ENCODE measurements at places on chromosomes 12 and 14.

DNA sequence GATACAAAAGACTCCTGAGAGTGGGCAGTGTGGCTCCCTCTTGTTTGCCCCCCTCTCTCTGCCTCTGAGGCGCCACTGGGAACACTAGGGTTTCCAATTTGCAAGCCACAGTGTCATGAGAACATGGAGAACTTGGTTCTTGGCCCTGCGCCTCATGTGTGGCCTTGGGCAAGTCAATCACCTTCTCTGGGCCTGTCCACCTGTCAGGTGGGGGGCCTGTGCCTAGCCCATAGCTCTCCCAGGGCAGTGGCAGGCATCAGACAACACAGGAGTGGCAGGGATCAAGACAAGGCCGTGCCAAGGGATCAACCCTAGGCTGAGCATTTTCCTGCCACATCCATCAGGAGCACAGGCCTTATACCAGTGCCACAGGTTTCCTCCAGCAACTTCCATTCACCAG lies 185.3 kb downstream of the CALM1 start:
- H3K27ac ChIP-seq, result no peak overlapping the region
- H3K4me3 ChIP-seq, result no peak overlapping the region
- no peaks in the 10 kb centered on the region for H3K27me3 ChIP-seq
- no peaks in the 10 kb centered on the region for H3K4me1 ChIP-seq
- H3K36me3 ChIP-seq, result no peaks in the 10 kb centered on the region

- H3K27me3 ChIP-seq, result no peaks in the 10 kb centered on the region
- no peak overlapping the region for H3K27ac ChIP-seq
- H3K4me3 ChIP-seq, result no peak overlapping the region
- DNase-seq, result no peak
These were observed 249.0 kb downstream of the AACS start for GRCh38 chr12:125314051-125314755.

DNA sequence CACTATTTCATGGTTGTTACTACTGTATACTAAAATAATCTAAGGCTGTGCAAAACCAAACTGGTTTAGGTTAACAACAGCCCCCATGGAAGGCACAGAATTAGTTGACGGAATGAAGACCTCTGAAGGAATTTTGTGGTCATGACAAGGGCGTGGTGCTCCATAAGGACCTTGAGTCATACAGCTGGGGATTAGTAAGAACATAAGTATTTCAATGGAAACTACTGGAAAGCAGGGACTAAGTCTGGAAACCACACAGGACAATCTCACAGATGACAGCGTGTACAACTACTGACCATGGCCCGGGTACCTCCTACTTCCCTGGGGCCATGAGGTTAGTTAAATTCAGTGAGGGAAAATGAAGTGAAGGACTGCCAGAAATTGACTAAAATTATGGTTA lies 98.5 kb upstream of the PLEKHA5 start:
- no peaks in the 10 kb centered on the region for H3K36me3 ChIP-seq
- H3K27ac ChIP-seq, result no peak overlapping the region
- peaks cover 18% of the 10 kb centered on the region for H3K4me1 ChIP-seq
- H3K27me3 ChIP-seq, result no peaks in the 10 kb centered on the region

DNA sequence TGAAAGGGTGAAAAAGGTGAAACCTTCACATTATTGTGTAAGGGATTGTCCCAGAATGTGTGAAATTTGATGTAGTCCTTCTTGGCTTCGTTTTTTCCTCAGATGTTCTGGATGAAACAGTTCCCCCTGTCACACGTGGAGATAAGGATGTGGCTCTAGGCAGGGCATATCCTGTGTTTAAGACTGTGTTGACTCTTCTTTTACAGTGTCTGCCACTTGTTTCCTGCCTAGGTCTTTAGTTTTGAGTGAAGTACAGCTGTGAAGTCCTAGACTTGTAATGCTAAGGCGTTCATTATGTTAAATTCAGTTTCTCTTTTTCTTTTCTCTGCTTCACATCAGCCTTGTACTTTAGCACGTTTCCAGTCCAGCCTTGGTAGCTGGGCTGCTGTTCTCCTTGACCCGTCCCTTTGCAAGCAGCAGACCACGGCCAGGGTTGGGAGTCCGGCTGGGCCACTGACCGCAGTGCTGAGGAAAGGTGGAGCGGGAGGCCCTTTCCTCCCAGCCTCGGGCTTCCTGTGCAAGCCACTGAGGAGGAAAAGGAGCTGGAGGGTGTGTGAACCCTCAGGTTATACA lies 59.1 kb downstream of the RASSF3 start:
- H3K4me3 ChIP-seq, result no peak overlapping the region
- peaks cover 91% of the 10 kb centered on the region for H3K4me1 ChIP-seq
- no peak for DNase-seq
- H3K27ac ChIP-seq, result peak overlapping the region; percentile 57
- H3K36me3 ChIP-seq, result no peaks in the 10 kb centered on the region

GRCh38 chr12:2035431-2036055 lies 17.2 kb upstream of the CACNA1C start:
- DNase-seq, result no peak
- no peak overlapping the region for H3K27ac ChIP-seq

DNA sequence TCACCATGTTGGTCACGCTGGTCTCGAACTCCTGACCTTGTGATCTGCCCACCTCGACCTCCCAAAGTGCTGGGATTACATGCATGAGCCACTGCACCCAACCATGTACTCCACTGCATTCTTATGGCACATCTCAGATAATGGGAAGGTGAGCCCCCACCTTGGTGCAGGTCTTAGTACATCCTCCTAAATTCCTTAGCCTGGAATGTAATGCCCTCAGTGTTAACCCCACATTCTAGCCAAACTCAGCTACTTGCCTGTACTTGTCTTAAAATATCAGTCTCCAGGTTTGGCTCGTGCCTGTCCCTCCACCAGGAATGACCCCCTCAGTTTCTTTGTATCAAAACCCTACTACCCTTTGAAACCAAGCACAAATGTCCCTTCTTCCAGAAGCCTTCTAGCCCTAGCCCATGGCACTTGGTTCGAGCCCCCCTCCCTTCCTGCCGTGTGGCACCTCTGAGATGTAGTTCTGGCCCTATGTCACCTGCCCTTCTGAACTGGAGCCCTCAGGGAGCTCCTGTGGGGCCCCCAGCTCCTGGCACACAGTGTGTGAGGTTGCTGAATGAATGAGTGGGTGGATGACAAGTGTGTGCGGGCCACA lies 8.4 kb downstream of the KCNH3 start:
- H3K36me3 ChIP-seq, result no peaks in the 10 kb centered on the region
- H3K4me1 ChIP-seq, result peaks cover 3% of the 10 kb centered on the region
- DNase-seq, result no peak
- H3K27me3 ChIP-seq, result no peaks in the 10 kb centered on the region
- no peak overlapping the region for H3K4me3 ChIP-seq

- no peaks in the 10 kb centered on the region for H3K36me3 ChIP-seq
- DNase-seq, result no peak
- H3K27ac ChIP-seq, result no peak overlapping the region
These were observed 31.4 kb downstream of the DCP1B start for GRCh38 chr12:1972856-1973317.

GRCh38 chr14:90649083-90649482 lies 167.1 kb downstream of the TTC7B start:
- no peaks in the 10 kb centered on the region for H3K27me3 ChIP-seq
- H3K4me1 ChIP-seq, result peaks cover 25% of the 10 kb centered on the region
- no peak for DNase-seq
- H3K4me3 ChIP-seq, result no peak overlapping the region
- no peak overlapping the region for H3K27ac ChIP-seq

GRCh38 chr14:21191809-21192446 lies 36.1 kb upstream of the OR5AU1 start:
- no peaks in the 10 kb centered on the region for H3K4me1 ChIP-seq
- no peak overlapping the region for H3K27ac ChIP-seq
- 0 out of 2 replicates have a peak overlapping the region, but pooled peaks have one; percentile 5 for H3K4me3 ChIP-seq
- DNase-seq, result peak; percentile 57
- no peaks in the 10 kb centered on the region for H3K36me3 ChIP-seq
- no peaks in the 10 kb centered on the region for H3K27me3 ChIP-seq

GRCh38 chr12:90404071-90404470 lies 550.9 kb downstream of the CCER1 start:
- no peak overlapping the region for H3K4me3 ChIP-seq
- no peaks in the 10 kb centered on the region for H3K27me3 ChIP-seq
- no peak overlapping the region for H3K27ac ChIP-seq
- H3K4me1 ChIP-seq, result no peaks in the 10 kb centered on the region
- no peak for DNase-seq

DNA sequence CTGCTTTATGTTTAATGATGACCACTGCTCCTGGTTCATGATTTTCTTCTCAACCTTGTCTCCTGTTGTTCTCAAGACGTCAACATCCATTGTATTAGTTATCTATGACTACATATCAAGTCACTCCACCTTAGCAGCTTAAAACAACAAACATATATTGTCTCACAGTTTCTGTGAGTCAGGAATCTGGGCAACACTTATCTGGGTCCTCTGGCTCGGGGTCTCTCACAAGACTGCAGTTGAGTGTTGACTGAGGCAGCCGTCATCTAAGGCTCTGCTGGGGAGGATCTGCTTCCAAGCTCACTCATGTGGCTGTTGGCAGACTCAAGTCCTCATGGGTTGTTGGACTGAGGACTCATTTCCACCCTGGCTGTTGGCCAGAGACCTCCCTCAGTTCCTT lies 27.3 kb upstream of the FRS2 start:
- no peak for DNase-seq
- H3K4me1 ChIP-seq, result peaks cover 33% of the 10 kb centered on the region
- no peaks in the 10 kb centered on the region for H3K36me3 ChIP-seq

DNA sequence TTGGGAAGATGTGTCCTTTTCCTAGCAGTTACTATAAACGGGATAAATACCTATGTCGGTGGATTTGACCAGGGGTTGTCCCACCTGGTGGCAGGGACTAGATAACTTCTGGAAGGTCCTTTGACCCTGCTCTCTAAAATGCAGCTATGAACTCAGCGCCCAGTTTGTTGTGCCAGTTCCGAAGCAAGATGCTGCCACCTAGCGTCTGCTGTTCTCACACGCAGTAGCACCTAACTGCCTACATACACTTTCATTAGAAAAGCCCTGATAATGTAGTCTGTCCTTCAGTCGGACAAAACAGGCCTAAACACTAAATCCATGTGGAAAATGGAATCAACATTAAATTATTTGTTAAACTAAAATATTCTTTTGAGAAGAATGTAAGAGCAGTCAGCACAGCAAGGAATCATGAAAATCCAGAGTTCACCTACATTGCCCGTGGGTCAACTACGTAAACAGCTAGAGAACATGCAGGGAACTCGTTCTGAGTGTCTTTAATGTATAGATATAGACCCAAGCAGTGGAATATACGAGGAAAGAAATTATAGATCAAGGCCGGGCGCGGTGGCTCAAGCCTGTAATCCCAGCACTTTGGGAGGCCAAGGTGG lies 51.1 kb upstream of the CRACR2A start:
- no peaks in the 10 kb centered on the region for H3K4me1 ChIP-seq
- H3K36me3 ChIP-seq, result no peaks in the 10 kb centered on the region
- peak; percentile 80 for DNase-seq
- H3K4me3 ChIP-seq, result no peak overlapping the region
- no peaks in the 10 kb centered on the region for H3K27me3 ChIP-seq

DNA sequence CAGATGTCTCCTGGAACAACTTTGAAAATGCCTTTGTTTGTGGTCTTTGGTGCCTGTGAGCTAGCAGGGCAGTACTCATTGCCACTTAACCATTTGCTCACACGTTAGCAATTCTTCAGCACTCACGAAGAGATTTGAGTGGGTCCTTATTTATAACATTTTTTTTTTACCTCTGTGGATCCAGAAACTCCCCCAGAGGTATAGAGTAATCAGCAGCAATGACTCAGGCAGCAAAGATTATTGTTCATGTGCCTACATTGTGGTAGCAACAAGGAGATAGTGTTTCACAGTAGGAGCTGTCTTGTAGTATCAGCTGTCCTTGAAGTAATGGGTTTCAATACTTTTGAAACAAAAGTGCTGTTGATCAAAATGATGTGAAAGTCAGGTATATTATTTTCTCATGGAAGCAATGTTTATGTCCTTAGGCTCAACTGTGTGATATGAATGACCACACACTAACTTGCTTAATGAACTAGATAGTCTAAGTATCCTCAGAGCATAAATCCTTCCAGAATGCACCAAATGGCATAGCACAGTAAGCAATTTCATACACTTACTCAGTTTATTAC lies 304.1 kb downstream of the EGLN3 start:
- no peak for DNase-seq
- H3K27me3 ChIP-seq, result no peaks in the 10 kb centered on the region
- H3K4me3 ChIP-seq, result no peak overlapping the region
- no peak overlapping the region for H3K27ac ChIP-seq

DNA sequence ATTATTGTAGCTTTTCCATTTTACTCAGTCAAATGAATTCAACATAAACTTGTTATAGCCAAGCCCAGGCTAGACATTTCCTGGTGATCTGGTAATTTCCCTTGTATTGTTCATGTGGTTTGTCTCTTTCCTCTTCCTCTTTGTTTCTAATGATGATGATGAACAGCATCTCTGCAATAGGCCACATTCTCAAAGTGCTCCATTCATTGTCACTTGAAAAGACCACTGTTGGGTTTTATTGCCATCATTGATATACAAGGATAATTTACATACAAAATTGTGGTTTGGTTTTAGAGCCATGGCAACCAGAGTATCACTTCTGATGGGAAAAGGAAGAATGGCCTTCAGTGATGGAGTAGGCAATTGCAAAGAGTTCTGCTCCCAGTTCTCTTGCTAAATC lies 379.3 kb downstream of the RGS6 start:
- H3K27ac ChIP-seq, result no peak overlapping the region
- no peaks in the 10 kb centered on the region for H3K27me3 ChIP-seq
- no peak for DNase-seq
- no peaks in the 10 kb centered on the region for H3K36me3 ChIP-seq
- no peaks in the 10 kb centered on the region for H3K4me1 ChIP-seq
- no peak overlapping the region for H3K4me3 ChIP-seq

DNA sequence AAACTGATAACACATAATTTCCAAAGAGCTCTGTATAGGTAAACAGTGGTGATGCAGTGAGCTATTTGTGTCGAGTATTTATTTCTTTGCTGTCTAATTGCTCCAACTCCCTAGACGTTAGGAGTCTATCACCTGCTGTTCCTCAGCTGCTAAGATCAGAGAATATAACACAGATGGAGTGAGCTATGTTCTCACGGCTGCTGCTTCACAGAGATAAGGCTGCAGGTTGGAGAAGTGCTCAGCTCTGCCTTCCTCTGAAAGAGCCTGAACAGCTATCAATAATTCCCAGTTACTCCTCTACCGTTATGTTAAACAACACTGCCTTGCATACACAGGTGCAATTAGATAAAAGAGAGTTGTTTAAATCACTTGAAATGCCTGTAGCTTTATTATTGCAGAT lies 103.2 kb upstream of the MDGA2 start:
- H3K27me3 ChIP-seq, result no peaks in the 10 kb centered on the region
- no peak overlapping the region for H3K4me3 ChIP-seq
- DNase-seq, result no peak

DNA sequence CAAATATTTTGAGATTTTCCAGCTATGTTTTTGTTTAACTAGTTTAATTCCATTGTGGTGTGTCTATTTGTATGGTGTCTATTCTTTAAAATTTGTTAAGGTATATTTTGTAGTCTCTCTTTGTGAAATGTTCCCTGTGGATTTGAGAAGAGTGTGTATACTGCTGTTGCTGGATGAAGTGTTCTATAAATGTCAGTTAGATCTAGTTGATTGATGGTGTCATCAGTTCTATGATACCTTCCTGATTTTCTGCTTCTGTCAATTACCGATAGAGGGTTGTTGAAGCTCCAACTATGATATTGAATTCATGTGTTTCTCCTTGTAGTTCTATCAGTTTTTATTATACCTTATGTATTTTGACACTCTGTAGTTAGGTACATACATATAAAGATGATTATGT lies 53.1 kb downstream of the FUT8 start:
- no peak for DNase-seq
- H3K36me3 ChIP-seq, result no peaks in the 10 kb centered on the region
- H3K4me1 ChIP-seq, result no peaks in the 10 kb centered on the region
- no peak overlapping the region for H3K4me3 ChIP-seq

- H3K27ac ChIP-seq, result no peak overlapping the region
- no peaks in the 10 kb centered on the region for H3K36me3 ChIP-seq
- no peak overlapping the region for H3K4me3 ChIP-seq
- no peaks in the 10 kb centered on the region for H3K4me1 ChIP-seq
- no peak for DNase-seq
These were observed 47.7 kb downstream of the GNG2 start for GRCh38 chr14:51908086-51908485.
